ENCODE measurements at places on chromosomes 7 and 10.
A peak's percentile ranks its signal among the peaks of the same experiment; 100 is the strongest.

DNA sequence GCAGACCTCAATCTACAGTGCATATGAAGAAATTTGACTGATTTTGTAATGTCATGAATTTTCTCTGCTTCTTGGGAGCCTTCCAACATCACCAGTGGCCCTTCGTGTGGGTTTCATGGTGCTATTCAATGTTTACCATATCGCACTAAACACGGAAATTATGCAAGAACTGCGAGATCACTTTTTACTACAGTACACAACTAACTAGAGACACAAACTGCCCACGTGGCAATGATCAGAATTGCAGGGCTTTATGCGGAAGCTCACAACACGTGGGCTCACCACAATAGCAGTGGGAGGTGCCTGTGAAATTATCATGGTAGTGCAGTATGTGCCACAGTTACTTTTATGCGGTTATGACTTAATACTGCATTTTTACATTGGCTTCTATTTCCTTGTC, 449.7 kb upstream of the KLF6 start:
- DNase-seq: no peak

GRCh38 chr7:1009747-1010146, 26.8 kb downstream of the CYP2W1 start:
- no peak for DNase-seq

GRCh38 chr7:129642871-129643549, 31.5 kb downstream of the NRF1 start:
- no peak for DNase-seq

DNA sequence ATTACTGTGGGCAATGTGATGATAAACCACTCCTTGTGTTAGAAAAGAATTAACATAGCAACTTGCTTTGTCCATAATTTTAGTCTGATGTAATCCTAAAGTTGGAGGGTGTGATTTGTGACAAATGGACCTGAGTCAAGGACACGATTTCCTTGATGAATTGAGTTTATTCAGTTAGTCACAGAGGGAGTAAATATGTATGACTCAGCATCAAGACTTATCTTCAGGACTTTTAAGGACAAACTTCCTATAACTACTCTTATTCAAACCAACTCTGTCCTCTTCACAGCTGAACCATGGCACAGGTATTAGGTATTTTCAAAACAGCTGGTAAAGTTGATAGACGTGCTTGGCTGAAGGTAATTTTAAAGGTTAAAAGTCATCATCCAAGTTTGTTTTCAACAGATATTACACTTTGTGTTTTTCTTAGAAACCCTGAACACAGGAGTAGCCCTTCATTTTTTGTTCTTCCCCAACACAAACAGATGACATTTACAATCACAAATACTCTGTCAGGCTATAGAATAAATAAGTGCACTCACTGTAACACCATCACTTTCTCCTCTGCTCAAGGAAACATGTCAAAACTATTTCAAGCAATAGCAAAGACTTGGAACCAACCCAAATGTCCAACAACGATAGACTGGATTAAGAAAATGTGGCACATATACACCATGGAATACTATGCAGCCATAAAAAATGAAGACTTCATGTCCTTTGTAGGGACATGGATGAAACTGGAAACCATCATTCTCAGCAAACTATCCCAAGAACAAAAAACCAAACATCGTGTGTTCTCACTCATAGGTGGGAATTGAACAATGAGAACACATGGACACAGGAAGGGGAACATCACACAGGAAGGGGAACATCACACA, 54.5 kb downstream of the COA1 start:
- peak; percentile 47 for DNase-seq

DNA sequence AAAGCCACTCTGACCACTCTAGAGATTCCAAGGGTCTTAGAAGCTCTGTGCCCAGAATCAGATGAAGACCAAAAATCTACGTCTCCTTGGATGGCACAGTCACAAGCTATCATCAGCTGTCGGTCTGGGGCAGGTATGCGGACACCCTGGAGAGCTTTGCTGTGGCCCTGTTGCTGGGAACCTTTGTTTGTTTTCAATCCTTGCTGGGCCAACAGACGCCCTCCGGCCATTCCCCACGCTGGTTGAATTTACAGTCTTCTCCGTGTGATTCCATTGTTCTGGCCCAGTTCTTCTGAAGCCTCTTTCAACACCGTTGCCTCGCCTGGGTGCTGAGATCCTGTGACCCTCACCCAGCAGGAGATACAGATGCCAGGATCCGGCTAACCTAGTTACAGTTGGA, 149.4 kb upstream of the PFKP start:
- DNase-seq: no peak

DNA sequence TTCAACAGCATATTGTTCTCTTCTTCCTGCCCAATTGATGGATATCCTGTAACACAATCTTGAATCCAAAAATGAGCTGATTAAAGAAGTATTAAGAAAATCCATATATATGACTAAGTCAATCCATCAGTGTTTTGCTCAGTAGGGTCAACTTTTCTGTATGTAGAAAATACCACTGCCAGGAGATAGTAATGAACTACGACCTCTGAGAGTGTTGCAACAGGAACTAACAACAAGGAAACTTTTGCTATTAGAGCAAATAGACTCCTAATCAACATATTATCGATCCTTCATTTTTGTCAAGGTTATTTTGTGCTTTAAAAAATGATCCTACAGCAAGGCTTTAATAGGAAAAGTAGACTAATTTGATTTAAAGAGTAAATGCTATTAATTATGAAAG, 405.3 kb upstream of the ETV1 start:
- no peak for DNase-seq

DNA sequence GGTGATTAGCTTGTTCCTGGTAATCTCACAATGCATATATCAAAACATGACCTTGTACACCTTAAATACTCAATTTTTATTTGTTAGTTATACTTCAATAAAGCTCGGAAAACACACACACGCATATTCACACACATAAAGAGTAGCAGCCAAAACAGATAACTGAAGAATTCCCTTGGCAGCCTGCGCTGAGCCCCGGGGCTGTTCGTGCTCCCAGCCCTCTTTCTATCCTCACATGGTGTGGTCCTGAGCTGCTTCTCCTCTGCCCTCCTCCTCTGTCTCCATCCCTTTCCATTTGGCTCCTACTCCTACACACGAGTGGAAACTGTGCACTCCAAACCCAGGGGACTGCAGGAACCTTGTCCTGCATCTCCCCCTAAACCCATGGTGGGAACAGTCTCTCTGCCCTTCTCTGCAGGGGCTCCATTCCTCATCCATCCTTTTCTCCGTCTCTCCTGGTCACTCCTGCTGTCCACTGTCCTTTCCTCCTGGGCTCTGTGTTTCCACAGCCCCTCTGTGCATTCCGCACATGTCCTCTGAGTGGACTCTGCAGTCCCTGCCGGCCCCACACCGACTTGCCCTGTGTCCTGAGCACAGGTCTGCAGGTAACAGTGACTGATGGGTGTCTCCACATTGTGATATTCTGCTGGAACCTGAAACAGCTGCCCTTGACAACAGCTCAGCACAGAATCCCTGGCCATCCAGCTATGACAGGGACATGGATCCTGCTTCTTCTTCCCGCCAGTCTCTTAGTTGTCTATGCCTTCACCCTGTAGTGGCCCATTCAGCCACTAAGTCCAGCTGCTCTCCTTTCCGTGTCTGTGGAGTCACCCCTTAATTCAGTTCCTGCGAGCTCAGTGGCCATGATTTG, 216.8 kb upstream of the ZNF32 start:
- DNase-seq: no peak

DNA sequence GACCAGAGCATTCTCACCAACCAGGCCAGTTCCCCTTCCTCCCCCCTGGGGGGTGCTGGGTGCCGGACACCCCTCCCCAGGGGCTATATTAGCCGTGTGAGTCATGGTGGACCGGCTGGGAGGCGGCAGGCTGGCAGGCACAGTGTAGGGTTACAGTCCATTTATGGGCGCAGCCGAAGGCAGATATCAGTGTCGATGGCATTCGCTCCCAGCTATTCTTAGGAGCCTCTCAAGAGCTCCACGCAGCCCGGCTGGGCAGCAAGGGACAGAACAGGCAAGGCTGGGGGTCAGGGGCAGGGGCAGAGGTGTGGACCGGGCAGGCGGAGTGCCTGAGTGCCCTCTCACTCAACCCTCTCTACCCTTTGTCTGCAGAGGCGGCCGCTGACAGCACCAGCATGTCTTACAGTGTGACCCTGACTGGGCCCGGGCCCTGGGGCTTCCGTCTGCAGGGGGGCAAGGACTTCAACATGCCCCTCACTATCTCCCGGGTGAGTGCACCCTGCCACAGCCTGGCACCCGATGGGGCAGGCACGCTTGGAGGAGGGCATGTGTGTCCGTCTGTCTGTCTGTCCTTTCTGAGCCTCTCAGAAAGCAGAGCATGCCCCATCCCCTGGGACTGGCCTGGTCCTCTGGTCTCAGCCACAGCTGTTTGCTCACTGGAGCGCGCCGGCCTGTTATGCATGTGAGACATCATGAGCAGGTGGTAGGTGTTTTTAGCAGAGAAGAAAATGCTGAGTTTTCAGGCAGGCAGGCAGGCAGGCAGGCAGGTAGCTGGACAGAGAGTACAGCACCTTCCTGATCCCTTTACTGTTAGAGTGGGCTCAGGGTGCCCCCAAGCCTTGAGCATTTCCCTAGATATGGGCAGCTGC, at the start of gene LDB3:
Gene LDB3, plus strand, starts transcription at position 215 of the 869 bp plus-strand sequence. Its CDS starts 181 bp downstream, at position 396.
- DNase-seq: no peak

DNA sequence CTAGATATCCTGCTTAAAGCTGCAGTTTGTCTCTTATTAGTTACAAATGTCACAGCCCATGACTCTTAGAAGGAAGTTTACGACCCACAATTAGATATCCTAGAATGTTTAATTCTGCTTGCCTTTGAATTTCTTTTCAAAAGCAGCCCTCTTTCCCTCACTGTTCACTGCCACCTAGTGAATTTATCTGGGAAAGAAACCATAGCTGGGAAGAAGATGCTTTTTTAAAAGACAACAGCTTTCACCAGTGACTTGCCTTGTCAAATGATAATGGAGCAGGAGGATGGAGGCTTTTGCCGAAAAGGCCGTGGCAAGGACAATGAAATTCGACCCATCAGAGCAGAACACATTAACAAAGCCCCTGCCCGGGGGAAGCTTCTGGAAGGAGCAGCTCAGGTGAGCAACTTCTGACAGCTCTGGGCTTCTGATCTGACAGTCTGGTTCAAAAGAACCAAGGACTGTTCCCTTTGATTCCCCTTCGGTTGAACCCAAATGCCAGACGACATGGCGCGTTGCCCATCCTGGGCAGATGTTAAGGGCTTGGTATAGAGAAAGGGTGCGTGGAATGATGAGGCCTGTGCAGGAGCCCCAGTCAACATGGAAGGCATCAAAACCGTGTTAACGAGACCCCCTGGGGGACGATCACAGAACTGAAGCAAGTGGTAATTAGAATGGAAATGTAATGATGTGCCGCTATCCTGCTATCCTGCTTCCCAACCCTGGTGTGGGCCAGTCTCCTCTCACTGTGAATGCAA, 236.8 kb downstream of the FRMD4A start:
- no peak for DNase-seq

GRCh38 chr10:117448802-117449201, 73.6 kb upstream of the PDZD8 start:
- no peak for DNase-seq

- no peak for DNase-seq
Observed at GRCh38 chr7:152382244-152382643, 53.6 kb downstream of the KMT2C start.

GRCh38 chr10:45040921-45041542, 40.3 kb downstream of the ZNF22 start:
- no peak for DNase-seq

GRCh38 chr7:135942614-135943013, 34.5 kb downstream of the MTPN start:
- DNase-seq: no peak

DNA sequence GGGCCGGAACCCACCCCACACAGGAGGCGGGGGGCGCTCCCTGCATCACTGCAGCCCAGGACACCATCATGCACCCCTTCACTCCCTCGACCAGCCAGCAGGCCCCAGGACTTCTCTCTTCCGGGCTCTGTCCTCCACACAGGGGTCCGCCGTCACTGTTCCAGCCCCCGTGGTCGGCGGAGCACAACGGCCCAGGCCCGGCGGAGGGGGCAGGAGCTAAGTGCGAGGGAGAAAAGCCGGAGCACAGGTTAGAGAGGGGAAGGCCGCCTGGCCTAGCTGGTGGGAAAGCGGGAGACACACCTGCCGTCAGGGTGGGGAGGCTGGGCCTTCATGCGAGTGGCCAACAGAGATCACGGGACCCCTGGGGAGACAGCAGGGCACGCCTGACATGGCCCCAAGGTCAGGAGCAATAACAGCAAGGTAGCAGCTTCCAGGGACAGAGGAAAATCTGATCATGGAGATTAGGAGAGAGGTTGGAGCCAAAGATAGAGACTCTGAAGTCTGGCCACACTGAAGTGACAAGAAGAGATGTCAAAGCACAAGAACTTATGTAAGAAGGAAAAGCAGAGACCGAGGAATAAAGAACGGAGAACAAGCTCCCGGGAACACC, 151.1 kb downstream of the MAD1L1 start:
- no peak for DNase-seq

GRCh38 chr7:28955718-28956607, 2.2 kb downstream of the TRIL start:
- peak; percentile 6 for DNase-seq

DNA sequence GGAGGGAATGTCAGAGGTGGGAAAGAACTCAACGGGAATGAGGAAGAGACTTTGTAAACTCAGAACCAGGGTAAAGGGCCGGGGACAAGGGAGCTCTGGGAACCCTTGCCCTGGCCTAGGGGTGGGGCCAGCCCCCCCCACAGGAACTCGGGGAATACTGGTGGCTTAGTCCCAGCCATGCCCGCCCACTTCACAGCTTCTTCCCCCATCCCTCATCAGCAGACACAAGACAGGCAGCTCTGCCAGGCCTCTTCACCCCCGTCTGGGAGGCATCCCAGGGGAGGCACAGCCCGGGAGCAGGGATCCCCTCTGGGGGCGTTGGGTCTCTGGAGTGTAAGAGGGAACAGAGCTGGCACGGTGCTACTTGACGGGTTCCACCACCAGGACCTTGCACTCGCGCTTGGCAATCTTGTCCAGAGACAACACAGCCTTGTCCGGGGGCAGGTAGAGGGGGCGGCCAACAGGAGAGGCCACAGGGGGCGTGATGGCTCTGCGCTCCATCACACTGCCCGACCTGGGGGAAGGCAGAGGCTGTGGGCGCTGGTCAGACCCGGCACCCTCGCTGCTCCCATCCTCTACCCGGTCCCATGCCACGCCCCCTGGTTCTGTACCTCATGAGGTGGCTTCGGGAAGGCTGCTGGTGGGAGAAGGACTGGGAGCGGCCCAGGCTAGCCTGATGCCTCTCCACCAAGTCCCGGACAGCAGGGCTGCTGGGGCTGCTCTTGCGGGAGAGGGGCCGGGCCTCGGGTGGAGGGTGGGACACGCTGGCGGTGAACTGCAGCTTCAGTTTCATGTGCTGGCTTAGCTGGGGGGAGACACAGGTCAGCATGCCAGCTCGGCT, 3.7 kb downstream of the TRAPPC14 start:
- DNase-seq: no peak

GRCh38 chr7:30556840-30557239, 37.8 kb upstream of the GARS1 start:
- no peak for DNase-seq

- DNase-seq: no peak
Observed at GRCh38 chr7:47119261-47119865, 462.5 kb downstream of the TNS3 start.

- no peak for DNase-seq
Observed at GRCh38 chr10:118195729-118196128, 146.4 kb downstream of the FAM204A start.

Data from hematopoietic multipotent progenitor cell treated with erythropoietin and hydrocortisone succinate and interleukin-3 and kit ligand, for 15 days (in vitro differentiated cells).